BJ (cell line): ENCODE measurements at places on chromosomes 1 and 21. TPM values are rescaled to one million over a fixed set of nuclear protein-coding genes. Genes with fewer than 3 reads are reported as not detected.

DNA sequence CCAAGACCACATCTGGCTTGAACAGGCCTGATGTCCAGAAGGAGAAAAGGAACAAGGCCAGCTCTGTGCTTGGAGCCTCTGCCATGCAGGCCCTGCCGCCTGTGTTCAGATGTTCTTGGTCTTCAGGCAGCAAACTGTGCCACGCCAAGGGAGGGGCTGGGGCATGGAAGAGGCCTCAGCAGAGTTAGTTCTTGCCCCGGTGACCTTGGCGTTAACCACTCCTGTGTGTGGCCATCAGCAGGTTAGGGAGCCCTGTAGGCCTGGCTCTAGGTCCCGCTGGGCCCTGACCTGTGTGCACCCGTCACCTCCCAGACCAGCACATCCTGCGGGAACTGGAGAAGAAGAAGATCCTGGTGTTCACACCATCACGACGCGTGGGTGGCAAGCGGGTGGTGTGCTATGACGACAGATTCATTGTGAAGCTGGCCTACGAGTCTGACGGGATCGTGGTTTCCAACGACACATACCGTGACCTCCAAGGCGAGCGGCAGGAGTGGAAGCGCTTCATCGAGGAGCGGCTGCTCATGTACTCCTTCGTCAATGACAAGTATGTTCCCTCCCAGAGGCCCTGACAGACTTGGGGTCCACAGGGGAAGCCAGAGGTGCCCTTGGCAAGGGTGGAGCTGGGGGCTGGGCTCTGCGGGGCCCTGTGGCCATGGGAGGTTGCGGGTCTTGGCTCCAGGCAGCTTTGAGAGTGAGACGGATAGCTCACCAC, 7.1 kb downstream of the ZC3H12A start:
- DNase-seq: no peak

ZNF695 gene
- 0.76 and 1.0 TPM in 2 replicates for polyA plus RNA-seq

- DNase-seq: no peak
Measured at GRCh38 chr1:209406168-209406567, 177.3 kb upstream of the CAMK1G start.

ST6GALNAC3 gene
- polyA plus RNA-seq: 0.05 and 0.06 TPM in 2 replicates

- DNase-seq: no peak
Measured at GRCh38 chr1:34645919-34646318, 108.9 kb upstream of the GJB5 start.

PYHIN1 gene
- polyA plus RNA-seq: not detected in 2 replicates

DNA sequence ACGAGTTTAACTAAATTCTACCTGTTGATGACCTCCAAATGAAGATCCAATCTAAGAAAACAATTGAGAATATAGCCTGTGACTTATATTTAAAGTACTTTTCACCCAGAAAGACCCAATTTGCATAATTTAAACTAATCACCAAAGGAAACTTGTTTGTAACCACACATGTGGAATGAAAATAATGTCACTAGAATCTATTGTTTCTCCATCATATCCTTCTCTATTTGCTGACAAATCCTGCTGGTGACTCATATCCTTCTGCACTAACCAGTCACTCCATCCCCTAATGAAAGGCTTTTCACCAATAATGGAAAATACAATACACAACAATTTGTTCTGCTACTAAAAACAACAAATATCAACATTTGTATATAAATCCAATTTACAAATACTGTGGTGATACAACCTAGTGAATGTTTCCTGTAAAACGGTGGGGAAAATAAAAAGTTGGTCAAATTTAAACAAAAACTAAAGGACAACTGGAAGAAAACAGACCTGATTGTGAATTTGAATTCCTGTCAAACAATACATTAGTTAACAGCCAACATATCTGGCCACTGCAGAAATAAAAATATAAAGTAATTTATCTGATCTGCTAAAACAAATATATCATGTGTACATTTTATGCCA, 6.5 kb downstream of the PTP4A2 start:
- DNase-seq: no peak

- DNase-seq: no peak
Measured at GRCh38 chr21:46071082-46071481, 26.8 kb upstream of the COL6A2 start.
